ENCODE measurements at places on chromosomes 5 and 9.

GRCh38 chr5:61440596-61440995 lies 108.5 kb downstream of the ZSWIM6 start:
- no peak for DNase-seq

GRCh38 chr9:134565316-134565915 lies 76.2 kb upstream of the COL5A1 start:
- no peak for DNase-seq

DNA sequence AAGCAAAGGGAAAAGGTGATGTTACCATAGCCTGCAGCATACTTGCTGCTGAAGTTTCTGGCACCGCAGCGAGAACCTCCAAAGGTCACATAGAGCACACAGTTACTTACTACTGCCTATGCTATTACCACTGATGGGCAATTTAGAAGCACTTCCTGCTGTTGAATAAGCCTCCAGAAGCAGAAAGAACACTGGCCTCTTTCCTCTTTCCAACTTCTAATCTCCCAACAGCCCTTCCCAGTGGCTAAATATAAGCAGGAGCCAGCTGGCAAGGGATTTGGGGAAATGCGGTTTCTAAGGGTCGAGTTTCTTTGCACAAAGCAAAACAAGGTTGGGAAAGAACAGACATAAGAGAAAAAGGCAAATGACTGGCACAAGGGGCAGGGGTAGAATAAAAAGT lies 669.2 kb upstream of the ACO1 start:
- no peak for DNase-seq

GRCh38 chr9:37984672-37985611 lies 81.0 kb upstream of the SLC25A51 start:
- DNase-seq, result peak; percentile 77

DNA sequence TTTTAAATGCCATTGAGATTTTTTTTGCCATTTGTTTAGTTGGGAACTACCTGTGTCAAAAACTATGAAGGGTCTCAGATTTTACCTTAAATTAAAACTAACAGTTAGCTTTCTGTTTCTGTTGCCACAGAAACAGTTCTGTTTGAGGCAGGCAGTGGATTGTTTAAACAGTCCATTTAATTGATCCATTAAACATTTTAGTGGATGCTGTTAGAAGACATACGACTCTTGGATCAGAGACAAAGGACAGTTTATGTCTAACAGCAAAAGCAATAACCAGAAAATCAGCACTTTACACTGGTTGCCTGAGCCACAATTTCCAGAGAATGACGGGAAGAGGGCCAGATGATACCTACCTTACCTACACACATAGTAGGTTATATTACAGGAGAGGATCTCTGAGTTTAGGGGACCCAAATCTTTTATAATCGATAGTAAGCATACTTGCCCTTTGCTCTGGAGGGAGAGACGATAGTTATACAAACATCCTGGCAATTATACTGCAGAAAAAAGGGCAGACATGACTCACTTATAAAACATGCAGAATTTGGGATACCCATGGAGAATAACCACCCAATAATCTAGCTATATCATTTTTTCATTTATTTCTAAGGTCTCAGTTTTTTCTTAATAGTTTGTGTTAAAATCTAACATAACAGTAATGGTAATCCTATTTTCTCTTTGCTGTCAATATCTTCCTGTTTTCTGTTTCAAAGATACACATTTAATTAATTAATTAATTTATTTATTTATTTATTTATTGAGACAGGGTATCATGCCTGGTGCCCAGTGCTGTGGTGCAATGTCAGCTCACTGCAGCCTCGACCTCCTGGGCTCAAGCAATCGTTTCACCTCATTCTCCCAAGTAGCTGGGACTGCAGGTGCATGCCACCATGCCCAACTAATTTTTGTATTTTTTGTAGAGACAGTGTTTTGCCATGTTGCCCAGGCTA lies 136.7 kb upstream of the TNFAIP8 start:
- DNase-seq, result peak; percentile 6

DNA sequence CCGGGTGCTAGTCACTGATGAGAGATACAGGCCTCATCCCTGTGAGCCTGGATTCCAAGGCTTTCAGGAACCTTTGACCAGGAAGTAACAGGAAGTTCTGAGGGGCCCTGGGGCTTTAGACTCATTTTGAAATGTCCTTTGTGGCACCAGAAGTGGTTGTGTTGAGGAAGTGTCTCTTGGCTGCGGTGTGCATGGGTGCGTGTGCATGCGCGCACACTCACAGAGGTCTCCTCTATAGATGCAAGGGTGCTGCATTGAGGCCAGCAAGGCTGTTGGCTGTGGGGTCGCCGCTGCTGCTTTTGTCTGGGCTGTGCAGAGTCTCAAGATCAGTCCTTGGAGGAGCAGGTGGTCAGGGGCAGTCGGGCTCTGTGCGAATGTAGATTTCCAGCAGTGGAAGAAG lies 7.6 kb downstream of the RAB24 start:
- no peak for DNase-seq

GRCh38 chr9:97840521-97840920 lies 12.5 kb upstream of the FOXE1 start:
- no peak for DNase-seq

DNA sequence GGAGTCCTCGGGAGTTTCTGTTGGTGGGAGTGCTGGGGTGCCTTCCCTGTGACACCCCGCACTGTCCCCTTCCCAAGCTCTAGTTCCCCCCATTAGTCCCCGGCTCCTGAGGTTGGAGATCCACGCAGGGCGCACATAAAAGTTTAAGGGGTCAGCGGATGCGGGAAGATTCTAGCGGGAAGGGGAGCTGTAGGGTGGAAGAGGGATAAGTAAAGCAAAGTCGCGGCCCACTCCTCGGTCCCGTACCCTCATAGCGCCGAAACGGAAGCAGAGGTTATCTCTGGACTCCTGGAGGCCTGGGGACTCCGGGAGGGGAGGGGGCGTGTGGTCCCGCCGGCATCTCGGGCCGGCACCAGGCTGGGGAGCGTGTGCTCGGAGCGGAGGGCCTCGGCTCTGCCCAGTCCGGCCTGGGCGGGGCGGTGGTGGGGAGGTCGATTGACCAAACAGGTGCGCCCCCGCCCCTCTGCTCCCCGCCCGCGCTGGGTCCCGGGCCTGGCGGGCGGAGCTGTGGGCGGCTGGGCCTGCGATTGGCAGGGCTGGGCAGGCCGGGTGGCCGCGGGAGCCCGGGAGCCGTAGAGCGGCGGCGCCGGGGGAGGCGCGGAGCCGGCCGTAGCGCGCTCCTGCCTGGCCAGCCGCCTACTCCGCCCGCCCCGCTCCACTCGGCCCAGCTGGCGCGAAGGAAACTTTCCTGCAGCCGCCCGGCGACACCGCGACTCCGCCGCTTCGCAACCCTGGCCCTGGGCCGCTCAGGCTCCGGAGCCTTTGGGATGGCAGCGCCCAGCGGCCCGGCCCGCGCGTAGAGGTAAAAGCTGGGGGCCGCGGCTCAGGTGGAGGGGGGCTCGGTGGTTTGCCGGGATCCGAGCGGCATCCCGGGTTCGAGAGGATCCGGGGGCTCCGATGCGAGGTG lies 52.2 kb upstream of the DAB2IP start:
- no peak for DNase-seq

- no peak for DNase-seq
These were observed 66.0 kb upstream of the RNF130 start for GRCh38 chr5:180137401-180138213.

- no peak for DNase-seq
These were observed 1995.6 kb upstream of the CDH6 start for GRCh38 chr5:29197631-29198454.

GRCh38 chr5:78547183-78547582 lies 101.4 kb downstream of the LHFPL2 start:
- DNase-seq, result no peak

- DNase-seq, result no peak
These were observed 40.8 kb downstream of the CSF2 start for GRCh38 chr5:132114150-132115121.

- no peak for DNase-seq
These were observed 217.8 kb upstream of the TLE4 start for GRCh38 chr9:79353856-79354520.

GRCh38 chr5:174344335-174344734 lies 298.8 kb downstream of the NSG2 start:
- DNase-seq, result no peak

GRCh38 chr5:53430618-53431252 lies 49.7 kb upstream of the FST start:
- no peak for DNase-seq

GRCh38 chr9:133552236-133552635 lies 17.7 kb downstream of the ADAMTSL2 start:
- no peak for DNase-seq

- no peak for DNase-seq
These were observed 198.6 kb upstream of the CDH6 start for GRCh38 chr5:30994902-30995301.

GRCh38 chr9:116501871-116502270 lies 185.2 kb upstream of the TRIM32 start:
- no peak for DNase-seq

- no peak for DNase-seq
These were observed 9.6 kb downstream of the TMOD1 start for GRCh38 chr9:97510797-97511654.

DNA sequence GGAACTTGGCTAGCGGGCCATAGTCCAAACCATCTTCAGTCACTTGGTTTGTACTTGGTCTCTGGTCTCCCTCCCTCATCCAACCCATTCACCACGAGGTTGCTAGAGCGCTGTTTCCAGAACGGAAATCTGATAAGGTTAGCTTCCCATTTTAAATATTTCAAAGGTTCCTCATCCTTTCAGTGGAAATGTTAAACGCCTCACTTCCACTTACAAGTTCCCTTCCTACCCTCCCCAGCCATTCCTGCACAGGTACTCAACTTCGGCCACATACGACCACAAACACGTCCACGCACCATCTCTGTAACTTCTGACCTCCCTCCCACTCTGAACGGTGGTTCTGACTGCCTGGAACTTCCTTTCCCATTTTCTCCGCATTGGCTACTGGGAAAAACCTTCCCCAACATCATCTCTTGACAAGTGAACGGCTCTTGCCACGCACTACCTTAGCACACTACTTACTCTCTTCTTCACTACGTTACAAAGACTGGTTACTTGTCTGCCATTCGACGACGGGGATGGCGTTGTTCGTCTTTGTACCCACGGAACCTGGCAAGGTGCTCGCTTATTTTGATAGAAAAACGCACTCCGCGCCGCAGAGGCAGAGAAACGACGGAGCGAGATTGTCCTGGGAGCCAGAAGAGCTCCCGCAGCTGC lies 629 bp downstream of the CCNH start:
- peak; percentile 61 for DNase-seq

DNA sequence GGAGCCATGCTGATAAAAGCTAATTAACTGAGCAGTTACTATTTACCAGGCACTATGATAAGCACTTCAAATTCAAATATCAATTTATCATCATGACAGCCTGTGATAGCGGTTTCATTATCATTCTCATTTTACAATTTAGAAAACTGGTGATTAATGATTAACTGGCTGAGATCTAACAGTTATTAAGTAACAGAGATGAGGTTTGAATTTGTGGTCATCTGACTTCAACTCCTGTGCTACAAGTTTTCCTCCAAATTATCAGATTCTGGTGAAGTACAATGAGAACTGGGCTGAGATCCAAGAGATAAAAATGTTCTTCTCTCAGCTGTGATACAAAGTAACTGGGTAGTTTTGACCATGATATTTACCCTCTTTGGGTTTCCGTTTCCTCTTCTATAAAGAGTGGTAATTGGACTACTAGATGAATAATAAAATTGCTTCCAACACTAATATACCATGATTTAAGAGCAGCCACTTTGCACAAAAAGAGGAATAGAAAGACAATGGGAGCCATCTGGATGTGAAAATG lies 74.5 kb upstream of the CCNG1 start:
- DNase-seq, result no peak

- no peak for DNase-seq
These were observed 42.7 kb downstream of the ACER2 start for GRCh38 chr9:19451240-19452087.

GRCh38 chr9:91711755-91712601 lies 238.1 kb downstream of the ROR2 start:
- DNase-seq, result no peak

DNA sequence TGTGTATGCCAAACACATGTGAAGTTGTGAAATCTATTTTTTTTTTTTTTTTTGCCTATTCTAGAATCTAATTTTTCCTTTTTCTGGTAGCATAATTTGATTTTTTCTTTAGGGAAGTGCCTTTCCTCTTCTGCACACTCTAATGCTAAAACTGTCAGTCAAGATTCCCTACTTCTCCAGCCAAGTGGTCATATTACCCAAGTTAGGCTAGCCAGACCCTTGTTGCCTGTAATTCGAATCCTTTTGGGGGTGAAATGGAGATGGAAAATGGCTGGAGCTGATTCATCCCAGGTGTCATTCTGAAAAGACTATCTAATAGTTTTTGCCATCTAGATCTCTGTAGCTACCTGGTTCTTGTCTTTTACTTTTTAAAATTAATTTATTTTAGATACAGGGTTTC lies 24.8 kb upstream of the UBAP1 start:
- no peak for DNase-seq

- DNase-seq, result no peak
These were observed 118.1 kb downstream of the ADAMTS2 start for GRCh38 chr5:179227229-179227579.

- no peak for DNase-seq
These were observed 16.8 kb downstream of the CTXN3 start for GRCh38 chr5:127665641-127666040.

GRCh38 chr9:129708793-129709192 lies 43.3 kb downstream of the PRRX2 start:
- no peak for DNase-seq

DNA sequence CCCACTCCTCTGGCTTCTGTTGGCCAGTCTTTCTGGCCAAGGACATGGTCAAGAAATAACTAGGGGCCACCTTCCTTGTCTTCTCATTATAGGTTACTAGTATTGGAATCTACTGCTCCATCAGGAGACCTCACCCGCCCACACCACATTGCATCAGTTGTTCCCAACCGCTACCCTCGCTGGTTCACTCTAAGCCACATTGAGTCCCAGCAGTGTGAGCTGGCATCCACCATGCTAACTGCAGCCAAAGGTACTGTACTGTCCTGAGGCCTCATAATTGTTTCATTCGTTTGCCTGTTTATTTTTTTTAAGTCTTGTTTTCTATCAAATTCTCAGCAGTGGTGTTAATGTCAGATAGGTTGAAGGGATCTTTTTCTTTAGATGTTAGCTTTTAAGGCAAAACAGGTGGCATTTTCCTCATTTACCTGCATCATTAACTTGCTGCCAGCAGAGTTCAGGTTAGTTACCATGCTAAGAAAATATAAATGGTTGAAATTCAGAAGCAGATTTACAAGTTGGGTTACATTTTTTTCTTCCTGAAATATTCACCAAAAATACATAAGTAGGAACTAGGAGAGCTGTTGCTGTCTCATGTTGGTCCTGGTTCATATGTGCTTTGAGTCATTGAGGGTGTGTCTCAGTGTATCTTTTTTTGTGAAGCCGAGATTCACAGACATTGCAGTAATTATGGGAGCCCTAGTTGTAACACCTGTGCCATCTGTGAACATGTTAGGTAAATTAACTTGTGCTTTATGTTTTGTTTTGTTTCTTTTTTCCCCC lies 206.9 kb downstream of the ZSWIM6 start:
- DNase-seq, result no peak

GRCh38 chr9:15357050-15357653 lies 50.1 kb upstream of the TTC39B start:
- no peak for DNase-seq

DNA sequence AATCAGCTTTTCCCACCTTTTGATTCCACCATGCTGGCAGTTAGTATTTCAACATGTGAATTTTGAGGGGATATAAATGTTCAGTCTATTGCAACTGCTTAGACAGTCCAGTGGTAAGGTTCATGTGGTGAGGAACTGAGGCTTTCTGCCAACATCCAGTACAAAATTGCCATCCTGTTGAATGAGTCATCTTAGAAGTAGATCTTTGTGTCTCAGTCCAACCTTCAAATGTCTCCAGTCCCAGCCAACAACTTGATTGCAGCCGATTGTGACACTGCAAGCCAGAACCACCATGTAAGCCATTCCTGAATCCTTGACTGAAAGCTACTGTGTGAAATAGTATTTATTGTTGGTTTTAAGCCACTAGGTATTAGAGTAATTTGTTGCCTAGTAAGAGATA lies 331.5 kb upstream of the GRIN3A start:
- DNase-seq, result no peak
